ENCODE measurements at places on chromosomes 11 and 22.

DNA sequence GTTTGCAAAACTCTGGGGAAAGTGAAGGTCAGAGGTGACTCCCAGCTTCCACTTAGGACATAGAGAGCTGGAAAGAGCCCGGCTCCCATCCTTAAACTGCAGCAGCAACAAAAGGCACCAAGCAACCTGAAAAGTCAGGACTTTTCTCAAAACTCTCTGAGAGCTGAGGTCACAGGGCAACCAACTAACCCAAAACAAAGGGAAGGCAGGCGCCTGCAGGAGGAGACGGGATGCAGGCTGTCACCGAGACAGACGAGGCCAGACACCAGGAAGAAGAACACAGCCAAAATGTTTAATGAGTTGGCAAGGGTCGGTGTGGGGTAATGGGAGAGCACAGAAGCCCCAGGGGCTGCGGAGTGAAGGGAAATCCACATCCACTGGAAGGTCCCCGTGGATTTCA lies 19.9 kb downstream of the ASCL2 start:
- no peak for DNase-seq

DNA sequence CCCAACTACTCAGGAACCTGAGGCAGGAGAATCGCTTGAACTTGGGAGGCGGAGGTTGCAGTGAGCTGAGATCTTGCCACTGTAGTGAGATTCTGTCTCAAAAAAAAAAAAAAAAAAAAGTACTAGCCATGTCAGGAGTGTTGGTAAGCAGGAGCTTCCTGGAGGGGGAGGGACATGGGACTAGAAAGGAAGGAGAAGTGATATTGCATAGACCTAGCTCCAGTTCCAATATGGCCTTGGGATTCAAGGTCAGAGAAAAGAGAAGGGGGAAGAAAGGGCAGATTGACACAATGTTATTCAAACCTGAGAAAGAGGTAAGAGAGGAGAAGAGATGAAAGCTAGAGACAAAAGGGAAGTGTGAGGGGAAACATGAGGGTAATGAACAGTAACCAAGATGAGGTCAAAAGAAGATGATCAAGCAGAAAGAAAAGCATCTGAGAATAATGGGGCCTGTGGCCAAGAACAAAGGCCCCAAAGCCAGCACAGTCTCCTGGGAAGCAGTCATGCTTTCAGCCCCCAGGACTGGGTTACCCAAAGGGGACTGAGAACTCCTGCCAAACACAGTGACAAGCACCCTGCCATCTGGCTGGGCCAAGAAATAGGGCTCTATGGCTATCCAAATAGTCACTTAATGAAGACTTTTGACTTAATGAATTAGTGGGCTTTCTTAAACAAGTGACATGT lies 51.7 kb upstream of the FTH1 start:
- no peak for DNase-seq

DNA sequence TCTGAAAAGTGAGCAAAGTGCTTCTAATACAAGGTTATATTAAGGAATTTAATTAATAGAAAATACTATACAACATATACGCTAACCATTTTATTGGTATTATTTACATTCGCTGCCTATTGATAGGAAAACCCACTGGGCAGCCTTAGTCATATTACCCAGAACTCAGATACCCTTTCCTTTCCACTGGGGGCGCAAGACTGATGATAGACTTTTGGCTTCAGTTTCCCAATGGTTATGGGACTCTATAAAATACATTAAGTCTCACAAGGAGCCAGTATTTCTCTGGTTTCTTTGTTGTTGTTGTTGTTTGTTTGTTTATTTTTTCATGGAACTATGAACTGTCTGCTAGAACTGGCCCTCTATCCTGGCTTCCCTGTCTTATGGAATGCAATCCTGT lies 471.1 kb upstream of the KIRREL3 start:
- no peak for DNase-seq

DNA sequence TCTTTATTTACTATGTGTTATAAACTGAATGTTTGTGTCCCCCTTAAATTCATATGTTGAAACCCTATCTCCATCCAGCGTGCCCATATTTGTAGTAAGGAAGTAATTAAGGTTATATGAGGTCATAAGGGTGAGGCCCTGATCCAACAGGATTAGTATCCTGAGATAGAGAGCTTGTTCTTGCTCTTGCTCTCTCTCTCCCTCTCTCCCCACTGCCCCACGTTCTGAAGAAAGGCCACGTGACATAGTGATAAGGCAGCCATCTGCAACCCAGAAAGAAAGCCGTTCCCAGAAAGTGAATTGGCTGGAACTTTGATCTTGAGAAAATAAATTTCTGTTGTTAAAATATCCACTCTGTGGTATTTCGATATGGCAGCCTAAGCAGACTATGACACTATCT lies 212.5 kb downstream of the SWAP70 start:
- no peak for DNase-seq

- peak; percentile 89 for DNase-seq
Measured at GRCh38 chr11:68840661-68841653, 759 bp downstream of the CPT1A start.
